ENCODE measurements at places on chromosomes 5 and 9.

DNA sequence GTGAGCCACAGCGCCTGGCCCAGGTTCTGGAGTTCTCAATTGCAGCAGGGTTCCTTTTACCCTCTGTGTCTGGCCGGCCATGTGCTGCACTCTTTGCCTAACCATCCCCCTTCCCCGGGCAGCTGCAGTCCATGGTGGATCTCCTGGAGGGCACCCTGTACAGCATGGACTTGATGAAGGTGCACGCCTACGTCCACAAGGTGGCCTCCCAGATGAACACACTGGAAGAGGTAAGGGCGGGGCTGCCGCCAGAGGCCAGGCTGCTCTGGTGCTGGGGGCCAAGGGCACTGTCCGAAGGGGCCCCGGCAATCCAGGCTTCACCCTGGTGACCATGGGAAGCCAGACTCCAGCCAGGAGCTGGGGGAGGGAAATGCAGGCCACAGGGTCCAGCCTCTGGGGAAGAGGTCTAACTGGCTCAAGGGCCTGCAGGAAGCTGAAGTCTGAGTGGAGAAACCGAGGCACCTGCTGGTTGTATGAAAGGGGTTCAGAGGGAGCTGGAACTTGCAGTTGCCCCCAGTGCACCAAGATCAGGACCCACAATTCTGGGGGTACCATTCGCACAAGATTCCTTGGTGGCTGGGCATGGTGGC lies 18.1 kb downstream of the OLFML2A start:
- no peak for DNase-seq

DNA sequence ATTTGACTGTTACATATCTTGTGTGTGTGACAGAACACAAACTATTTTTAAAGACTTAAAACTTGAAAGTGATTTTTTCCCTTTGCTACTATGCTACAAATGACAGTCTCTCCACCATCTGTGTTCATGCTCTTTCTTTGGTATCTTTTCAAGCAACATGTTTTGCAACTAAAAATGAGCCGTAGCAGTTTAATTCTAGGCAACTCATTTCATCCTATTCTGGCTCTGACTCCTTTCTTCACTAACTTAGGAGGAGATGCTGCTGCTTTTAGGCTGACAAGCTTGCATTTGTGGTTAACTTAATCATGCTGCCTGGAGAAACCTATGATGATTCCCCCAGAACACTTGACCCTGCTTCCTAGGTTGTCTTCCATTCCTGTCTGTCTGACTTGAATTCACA lies 100.6 kb downstream of the HACD4 start:
- DNase-seq: no peak

DNA sequence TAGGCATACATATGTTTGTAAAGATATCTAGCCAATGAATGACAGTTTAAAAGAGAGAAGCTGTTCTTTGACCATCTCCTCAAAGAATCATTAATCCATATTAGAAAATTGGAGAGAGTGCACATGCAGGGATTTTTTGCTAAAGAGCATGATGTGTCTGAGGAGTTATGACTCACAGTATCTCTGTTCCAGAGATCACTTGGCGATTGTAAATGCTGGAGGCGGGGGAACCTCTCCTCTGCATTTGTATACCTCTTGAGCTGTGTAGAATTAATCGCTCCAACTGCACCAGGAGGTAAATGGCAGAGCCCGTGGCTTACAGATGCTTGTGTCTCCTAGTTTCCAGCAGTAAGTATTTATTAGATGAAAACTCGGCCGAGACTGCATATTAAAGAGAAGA lies 3.6 kb upstream of the SPATA31D1 start:
- DNase-seq: no peak

GRCh38 chr9:93107151-93107824 lies 11.3 kb downstream of the CARD19 start:
- DNase-seq: no peak

DNA sequence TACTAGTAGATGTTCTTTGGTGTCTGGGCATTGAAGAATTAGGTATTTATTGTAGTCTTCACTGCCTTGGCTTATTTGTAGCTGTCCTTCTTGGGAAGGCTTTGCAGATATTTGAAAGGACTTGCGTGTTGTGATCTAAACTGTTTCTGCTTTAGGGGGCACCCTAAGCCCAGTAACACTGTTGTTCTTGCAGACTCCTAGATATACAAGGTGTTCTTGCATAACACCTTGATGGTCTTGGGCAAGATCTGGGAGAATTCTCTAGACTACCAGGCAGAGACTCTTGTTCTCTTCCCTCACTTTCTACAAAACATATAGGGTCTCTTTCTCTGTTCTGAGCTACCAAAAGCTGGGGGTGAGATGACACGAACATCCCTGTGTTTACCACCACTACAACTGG lies 179.1 kb downstream of the FAM170A start:
- DNase-seq: no peak

GRCh38 chr5:169307646-169308045 lies 6.7 kb upstream of the SLIT3 start:
- no peak for DNase-seq

- no peak for DNase-seq
These were observed 95.5 kb upstream of the PTPN3 start for GRCh38 chr9:109593612-109594011.

- no peak for DNase-seq
These were observed 98.2 kb downstream of the CSNK1G3 start for GRCh38 chr5:123610209-123610608.

- DNase-seq: no peak
These were observed 5.9 kb downstream of the FAM78A start for GRCh38 chr9:131270171-131271015.

- DNase-seq: no peak
These were observed 237.7 kb downstream of the PDE4D start for GRCh38 chr5:59655693-59656309.

GRCh38 chr9:6924149-6924548 lies 166.4 kb downstream of the KDM4C start:
- DNase-seq: no peak

DNA sequence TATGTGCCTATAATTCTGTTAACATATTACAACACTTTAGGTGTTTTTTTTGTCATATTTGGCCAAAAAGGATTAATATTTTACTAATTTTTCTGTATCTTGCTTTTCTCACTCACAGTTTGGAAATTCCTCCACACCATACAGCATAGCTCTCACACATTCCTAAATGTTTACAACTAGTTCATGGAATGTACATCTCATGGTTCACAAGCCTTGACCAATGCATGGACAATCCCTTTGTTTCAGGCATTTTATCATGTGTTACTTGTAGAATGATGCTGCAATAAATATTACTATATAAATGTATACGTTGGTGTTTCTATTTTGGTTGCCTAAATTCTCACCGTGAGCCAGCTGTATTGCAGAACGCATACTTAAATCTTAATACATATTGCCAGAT lies 80.5 kb upstream of the SPATA31C2 start:
- DNase-seq: no peak

DNA sequence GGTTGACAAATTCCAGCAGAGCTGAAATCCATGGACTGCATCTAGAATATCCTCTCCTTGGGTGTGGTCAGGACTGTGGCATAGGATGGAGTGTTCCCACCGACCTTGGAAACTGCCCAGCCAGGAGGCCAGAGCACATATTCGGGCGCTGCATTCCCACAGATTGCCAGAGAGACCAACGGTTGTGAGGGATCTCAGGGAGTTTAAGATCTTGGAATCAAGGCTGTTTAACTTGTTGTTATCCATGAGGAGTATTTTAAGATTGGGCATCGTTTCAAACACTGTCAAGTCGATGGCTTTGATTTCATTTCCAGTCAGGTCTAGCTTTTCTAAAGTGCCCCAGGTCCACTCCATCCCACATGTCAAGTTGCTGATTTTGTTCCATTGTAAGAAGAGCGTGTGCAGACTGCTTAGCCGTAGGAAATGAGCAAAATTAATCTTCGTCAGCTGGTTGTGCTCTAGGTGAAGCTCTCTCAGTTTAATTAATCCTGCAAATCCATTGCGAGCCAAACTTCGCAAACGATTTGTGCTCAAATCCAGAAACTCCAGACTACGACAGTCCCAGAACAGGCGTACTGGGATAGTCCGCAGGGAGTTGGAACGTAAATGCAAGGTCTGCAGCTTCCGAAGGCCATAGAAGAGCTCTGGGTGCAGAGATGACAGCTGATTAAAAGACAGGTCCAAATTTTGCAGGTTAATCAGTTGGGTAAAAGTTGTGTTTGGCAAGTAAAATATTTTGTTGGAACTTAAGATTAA lies 1.5 kb downstream of the LRRTM2 start:
- no peak for DNase-seq

GRCh38 chr5:15785531-15785981 lies 285.6 kb downstream of the FBXL7 start:
- DNase-seq: no peak

DNA sequence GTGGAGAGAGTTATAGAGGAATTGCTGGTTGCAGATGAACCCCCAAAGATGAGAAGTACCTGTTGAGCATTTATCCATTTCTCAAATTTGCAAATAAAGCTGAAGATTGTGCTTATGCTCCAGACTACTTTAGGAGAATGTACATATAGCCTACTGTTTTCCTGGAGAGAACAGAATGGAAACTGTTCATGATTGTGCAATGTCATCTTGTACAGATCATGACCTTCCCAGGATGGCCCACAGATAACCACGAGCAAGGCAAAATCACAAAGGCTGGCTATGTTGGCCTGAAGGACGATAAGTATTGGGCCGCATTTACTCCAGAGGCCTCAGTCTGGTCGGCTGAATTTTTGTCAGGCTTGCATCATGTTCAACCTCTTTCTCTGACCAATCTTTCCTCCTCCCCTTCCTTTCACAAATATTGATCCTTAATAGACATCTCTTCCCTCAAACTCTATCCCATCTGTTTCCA lies 28.5 kb upstream of the RICTOR start:
- no peak for DNase-seq

DNA sequence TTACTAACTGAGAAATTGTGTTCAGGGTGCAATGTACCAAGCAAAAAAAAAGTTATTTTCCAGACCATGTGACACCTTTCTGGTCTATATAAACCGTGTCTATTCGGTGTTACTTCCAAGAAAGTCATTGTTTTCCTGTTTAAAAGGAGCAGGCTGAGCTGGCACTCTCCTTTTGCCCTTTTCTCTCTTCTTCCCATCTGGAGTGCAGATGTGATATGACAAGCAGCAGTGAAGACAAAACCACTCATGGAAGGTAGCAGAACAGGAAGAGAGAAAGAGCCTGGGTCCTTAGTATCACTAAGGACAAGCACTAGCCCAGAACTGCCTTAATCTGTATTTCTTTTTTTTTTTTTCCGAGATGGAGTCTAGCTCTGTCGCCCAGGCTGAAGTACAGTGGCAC lies 25.6 kb downstream of the LYRM7 start:
- no peak for DNase-seq

GRCh38 chr9:5575000-5575399 lies 53.9 kb upstream of the RIC1 start:
- no peak for DNase-seq

GRCh38 chr9:25913806-25914205 lies 235.6 kb upstream of the TUSC1 start:
- no peak for DNase-seq

- no peak for DNase-seq
These were observed 299.8 kb upstream of the NUDT12 start for GRCh38 chr5:103862398-103862797.

GRCh38 chr9:72440378-72440777 lies 75.4 kb upstream of the ZFAND5 start:
- DNase-seq: no peak

DNA sequence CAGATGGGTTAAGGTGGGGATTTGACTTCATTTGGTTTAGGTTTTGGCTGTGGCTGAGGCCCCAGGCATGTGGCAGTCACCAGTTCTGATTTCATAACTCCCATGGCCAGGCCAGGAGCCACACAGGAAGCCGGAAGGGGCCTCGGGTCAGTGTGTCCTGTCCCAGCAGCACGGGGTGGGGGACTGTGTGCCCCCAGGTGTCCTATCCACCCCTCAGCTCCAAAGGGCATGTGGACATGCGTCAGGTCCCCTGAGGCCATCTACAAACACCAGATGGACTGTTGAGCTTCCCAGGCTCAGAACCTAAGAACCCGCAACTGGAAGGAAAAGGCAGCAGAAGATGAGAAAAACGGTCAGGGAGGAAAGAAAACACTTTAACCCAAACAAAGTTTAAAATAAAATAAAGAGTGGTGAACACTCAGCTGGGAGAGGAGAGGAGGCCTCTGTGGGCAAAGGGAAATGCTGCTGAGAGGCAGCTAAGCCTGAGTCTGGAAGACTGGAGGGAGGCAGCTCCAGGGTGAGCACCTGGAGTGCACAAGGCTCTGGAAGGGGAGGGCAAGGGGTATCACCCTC lies 260.8 kb downstream of the AUH start:
- no peak for DNase-seq

DNA sequence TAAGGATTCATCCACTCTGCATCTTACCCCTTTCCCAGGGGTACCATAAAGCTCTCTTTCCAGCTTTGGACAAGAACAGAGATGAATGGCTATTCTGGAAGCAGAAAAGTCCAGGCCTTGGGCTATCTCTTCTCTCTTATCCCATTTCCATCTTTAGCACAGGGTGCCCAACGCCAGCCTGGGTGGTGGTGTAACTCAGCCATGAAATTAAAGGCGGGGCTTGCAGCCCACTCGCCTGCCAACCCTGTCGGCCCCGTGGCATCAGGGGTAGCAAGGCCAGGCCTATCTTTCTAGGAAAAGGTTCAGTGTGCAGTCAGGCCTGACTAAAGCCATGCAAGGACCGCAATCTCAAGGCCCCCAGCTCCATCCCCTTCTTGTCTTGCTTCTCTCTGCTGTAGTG lies 78.7 kb downstream of the FGF18 start:
- no peak for DNase-seq

GRCh38 chr5:69416699-69417098 lies 1.8 kb downstream of the MARVELD2 start:
- DNase-seq: no peak

DNA sequence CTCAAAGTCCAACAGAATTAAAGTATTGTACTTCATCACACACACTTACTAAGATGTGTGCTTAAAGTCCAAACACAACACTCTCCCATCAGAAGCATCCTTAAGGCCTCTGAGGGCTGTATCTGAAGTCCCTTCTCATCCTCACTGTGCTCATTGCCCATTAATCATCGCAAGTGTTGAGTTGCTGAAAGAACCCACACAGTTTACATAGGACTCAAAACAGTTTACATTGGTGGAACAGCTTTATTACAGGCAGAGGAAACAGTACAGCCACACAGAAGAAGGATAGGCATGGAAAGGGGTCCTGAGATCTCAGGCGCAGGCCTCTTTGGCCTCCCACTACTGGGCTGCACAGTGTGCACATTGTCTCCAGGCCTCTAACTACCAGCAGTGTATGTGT lies 113.4 kb downstream of the CMYA5 start:
- DNase-seq: no peak

- no peak for DNase-seq
These were observed 17.0 kb downstream of the CAMK2A start for GRCh38 chr5:150272531-150272930.

- no peak for DNase-seq
These were observed 197.0 kb downstream of the SLF1 start for GRCh38 chr5:94815313-94816039.

- no peak for DNase-seq
These were observed 36.9 kb upstream of the PIP5K1B start for GRCh38 chr9:68668127-68668526.

GRCh38 chr5:134592141-134592746 lies 40.4 kb downstream of the SAR1B start:
- DNase-seq: no peak
